Fibroblast of pulmonary artery (primary cell): ENCODE measurements at places on chromosomes 2 and 18.

- DNase-seq = peak; percentile 30
Measured at GRCh38 chr18:62566199-62566598, 43.4 kb downstream of the ZCCHC2 start.

- no peak for DNase-seq
Measured at GRCh38 chr2:61770746-61771145, 83.1 kb downstream of the FAM161A start.

DNA sequence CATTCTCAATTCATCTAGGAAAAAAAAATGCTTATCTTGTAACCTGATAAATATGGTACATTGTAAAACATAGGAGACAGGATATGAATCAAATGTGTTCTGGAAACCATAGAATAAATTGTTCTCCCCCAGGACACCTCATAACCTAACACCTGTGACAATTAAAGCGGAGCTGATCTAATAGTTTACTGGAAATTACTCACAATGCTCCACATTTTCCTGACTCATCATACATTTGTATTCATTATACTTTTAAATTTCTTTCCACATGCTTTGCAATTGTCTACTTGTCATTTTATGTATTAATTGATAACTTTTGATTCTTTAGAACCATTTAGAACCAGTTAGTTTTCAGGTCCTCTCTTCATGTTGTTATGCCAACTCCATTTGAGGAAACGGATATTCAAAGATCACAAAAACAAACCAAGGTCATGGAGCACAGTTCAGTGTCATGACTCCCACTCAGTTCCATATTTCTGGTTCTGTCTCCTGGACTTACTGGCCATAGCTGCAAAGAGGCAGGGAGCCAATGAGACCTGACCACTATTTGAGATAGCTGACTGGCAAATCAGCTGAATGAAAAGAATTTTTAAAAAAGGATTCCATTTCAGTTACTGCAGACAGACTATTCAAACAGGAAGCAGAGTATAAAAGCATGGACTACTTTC is 128.5 kb downstream of the CALCRL start:
- peak; percentile 77 for DNase-seq

GRCh38 chr2:127014224-127014623 is 92.7 kb downstream of the BIN1 start:
- DNase-seq = no peak

- no peak for DNase-seq
Measured at GRCh38 chr2:231378026-231378722, 17.3 kb upstream of the B3GNT7 start.

- peak; percentile 97 for DNase-seq
Measured at GRCh38 chr2:120758181-120759144, 22.8 kb downstream of the GLI2 start.

DNA sequence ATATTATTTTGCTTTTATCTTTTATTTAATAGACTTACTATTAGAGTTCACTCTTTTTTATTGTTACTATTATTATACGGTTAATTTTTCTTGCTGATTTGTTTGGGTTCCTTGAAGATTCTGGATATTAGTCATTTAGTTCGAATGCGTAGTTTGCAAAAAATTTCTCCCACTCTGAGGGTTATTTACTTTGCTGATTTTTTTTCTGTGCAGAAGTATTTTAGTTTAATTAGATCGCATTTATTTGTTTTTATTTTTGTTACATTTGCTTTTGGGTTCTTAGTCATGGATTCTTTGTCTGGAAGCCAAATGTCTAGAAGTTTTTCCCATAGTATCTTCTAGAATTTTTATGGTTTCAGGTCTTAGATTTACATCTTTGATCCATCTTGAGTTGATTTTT is 585.2 kb downstream of the CPS1 start:
- DNase-seq = no peak

GRCh38 chr2:125643585-125643984 is 1012.4 kb upstream of the GYPC start:
- DNase-seq = no peak

DNA sequence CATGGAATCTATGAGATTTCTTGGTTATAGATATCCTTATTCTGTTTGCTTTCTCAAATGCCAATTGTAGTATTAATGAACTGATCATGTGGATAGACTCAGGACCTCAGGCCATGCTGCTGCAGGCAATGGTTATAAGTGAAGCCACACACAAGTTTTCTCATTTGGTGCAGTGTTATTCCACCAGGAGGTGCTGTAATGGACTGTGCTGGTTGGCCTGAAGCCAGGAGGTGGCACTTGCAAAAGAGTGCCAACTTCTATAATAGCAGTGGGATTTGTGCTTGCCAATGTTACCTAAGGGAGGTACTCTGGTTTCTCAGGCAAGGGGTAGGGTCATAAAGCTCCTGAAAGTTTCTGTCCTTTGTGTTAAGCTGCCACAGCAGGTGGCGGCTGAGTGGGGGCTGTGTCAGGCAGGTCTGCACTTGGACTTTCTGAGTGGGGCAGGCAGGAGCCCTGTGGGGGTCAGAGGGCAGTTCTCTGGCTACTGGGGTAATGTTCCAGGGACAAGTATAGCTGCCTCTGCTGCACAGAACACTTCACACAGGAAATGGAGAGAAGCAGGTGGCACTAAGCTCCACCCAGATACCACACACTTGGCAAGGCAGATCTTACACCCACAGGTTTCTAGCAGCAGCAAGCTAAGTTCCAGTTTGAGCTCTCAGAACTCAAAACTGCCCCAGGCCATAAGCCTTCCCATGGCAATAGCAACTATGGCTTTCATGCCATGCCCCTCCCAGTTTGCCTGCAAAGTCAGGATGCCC is 352.6 kb upstream of the CWC22 start:
- no peak for DNase-seq

- DNase-seq = no peak
Measured at GRCh38 chr2:193988784-193989183, 1668.2 kb upstream of the SLC39A10 start.

GRCh38 chr2:157894694-157895435 is 18.7 kb upstream of the ACVR1 start:
- peak; percentile 68 for DNase-seq

DNA sequence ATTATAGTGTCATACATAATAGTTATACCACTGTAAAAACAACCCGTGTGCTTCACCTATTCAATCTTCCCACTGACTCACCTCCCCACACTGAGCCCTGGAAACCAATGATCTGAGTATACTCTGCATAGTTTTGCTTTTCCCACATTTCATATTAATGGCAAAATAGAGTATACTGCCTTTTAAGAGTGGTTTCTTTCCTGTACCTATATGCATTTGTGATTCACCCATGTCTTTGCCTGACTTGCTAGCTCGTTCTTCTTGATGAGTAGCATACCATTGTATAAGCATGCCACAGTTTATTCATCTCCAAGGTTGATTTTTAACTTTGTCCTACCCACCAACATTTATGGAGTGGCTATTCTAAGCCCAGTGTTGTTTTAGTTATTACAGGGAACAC is 686.4 kb downstream of the PLCL1 start:
- DNase-seq = no peak

DNA sequence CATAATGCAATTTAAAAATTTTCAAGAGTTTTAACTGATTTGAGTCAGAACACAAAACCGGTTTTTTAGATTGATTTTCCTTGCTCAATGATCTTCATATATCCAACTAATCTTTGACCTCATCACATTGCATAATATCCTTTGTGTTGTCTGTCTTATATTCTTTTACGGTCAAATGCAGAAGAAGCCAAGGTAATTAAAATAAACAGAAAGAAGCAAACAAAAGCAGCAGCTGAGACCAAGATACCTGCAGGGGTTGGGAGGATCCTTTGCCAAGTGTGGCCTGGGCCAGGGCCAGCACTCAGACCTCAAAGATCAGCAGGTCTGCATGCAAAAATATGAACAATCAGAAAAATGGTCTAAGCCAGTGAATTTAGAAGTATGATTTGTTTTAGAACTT is 428.9 kb upstream of the NETO1 start:
- no peak for DNase-seq

GRCh38 chr18:24600076-24600654 is 139.7 kb downstream of the HRH4 start:
- DNase-seq = peak; percentile 76

- DNase-seq = no peak
Measured at GRCh38 chr2:140472676-140473075, 1658.1 kb downstream of the LRP1B start.

- DNase-seq = peak; percentile 72
Measured at GRCh38 chr2:217820091-217820819, 182.5 kb downstream of the TNS1 start.

DNA sequence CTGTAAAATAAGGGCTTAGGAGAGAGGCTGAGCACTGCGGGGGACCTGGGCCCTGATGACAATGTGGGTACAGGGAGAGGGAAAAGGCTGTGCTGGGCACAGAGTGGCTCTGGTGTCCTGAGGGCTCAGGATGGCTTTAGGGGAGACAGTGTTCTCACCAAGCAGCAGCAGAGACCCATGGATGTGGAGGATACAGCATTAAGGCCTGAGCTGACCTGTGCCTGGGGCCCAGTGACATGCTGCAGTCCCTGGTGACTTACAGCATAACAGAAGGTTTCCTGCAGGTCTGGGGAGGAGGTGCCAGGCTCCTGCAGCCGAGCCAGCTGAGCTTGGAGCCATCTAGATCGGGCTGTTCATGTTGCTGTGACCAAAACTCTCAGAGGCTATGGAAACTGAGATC is 191.3 kb upstream of the SMAD2 start:
- no peak for DNase-seq

DNA sequence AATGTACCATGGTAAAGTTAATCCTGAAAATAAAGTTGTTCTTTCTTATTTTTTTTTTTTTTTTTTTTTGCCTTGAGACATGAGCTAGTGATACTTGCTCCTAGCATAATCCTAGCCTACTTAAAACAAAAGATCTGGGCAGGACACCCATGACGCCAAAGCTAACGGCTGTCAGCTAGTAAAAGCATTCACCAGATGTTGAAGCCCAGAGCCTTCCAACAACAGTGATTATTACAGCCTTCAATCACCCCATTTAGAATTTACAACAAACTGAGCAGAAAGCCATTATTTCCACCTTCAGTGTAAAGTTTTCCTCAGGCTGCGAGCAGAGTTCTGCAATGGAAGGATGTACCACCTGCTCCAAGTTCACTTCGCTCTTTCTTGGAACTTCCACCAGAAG is 259.5 kb downstream of the SP3 start:
- no peak for DNase-seq

- no peak for DNase-seq
Measured at GRCh38 chr2:71469403-71470398, 16.3 kb downstream of the DYSF start.

DNA sequence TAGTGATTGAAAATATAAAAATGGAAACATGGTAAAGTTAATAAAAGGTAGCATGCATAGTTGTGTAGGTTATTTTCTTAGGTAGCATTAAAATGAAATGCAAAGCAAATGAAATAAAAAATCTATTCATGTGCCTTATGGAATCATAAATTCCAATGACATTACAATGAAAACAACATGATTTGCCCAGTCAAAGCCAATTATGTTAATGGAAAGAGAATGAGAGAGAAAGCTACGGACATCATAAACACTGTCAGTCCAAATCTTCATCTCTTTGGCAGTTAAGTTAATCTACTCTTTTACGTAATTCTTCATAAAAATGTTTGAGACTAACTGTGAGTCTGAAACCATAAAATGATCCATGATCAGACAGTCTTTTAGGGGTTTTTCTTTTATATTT is 636.7 kb upstream of the SYT4 start:
- no peak for DNase-seq

GRCh38 chr2:236935631-236936445 is 149.9 kb upstream of the COPS8 start:
- no peak for DNase-seq

DNA sequence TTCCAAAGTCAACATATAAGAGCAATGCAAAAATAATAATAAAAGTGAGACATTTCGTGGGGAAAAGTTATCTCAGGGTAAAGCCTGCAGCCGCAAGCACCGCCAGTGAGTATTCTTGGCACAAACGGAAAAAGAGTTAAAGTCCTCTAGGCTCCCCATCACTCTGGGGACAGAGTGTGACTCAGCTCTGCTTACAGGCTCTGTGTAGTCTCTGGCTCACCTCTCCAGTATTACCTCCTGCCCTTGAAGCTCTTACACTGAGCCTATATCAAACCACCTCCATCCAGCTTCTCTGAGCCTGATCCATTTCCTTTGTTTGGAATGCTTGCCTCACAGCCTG is 55.5 kb downstream of the MTHFD2 start:
- DNase-seq = peak; percentile 7

GRCh38 chr18:60880184-60880583 is 453.0 kb upstream of the CDH20 start:
- no peak for DNase-seq

DNA sequence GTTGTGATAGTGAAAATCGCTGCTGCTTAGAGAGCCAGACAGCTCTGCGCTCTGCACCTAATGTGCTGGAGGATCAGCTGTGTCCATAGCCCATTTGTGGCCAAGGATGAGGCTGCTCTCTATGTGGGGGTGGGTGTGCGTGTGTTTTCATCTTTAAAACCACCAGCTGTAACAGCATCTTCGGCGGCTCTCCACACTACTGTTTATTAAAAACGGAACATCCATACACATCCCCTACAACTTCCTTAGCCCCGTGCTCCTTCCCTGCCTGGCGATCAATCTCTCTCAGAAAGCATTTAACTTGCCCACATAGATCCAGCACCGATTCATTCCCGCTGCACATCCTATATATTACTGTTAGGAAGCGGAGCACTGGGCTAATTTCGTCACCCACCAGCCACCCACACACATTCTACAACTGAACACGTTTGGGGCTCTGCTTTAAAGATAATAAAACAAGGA is 1.6 kb downstream of the CELF4 start:
- DNase-seq = no peak

DNA sequence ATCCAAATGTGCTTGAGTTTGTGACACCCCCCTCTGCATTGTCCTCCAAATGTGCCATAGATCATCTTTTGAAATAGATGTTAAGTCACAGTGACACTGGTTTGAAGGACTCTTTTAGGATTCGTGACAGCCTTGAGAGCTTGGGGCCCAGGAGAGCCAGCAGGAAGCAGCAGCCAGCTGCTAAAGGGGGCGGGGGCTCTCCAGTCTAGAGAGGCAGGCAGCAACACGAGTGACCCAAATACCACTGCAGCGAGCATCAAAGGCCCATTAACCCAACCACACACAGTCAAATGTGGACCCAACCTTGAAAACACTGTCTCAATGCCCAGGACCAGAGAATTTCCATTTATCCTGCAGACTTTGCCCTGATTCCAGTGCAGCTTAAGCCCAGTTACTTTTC is 75.6 kb downstream of the ZBTB7C start:
- no peak for DNase-seq

GRCh38 chr2:88069117-88069516 is 1.5 kb downstream of the SMYD1 start:
- no peak for DNase-seq

- DNase-seq = peak; percentile 60
Measured at GRCh38 chr2:47905386-47906156, 727 bp downstream of the FBXO11 start.

DNA sequence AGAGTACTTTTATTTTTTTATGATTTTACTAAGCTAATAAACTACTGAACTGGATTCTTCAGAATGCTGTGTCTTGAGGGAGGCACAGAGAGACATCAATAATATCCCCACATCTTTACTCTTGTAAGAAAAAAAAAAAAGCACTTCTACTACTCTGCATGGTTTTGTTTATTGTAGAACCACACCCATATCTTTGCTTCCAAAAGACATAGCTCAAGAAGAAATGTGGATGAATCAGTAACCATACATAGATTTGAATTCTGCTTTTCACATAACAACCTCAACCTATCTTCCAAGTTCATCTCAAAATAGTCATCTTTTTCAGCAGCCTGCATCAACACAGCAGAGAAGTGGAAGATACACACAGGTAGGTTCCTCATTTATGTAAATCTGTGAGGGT is 12.2 kb upstream of the COL5A2 start:
- DNase-seq = no peak

- DNase-seq = no peak
Measured at GRCh38 chr2:149575752-149576151, 11.8 kb downstream of the MMADHC start.

GRCh38 chr2:232886632-232887031 is 16.6 kb downstream of the SNORC start:
- no peak for DNase-seq
